ENCODE measurements at places on chromosomes 3 and 15.

- no peak for DNase-seq
Measured at GRCh38 chr3:4587838-4588105, 94.6 kb downstream of the ITPR1 start.

DNA sequence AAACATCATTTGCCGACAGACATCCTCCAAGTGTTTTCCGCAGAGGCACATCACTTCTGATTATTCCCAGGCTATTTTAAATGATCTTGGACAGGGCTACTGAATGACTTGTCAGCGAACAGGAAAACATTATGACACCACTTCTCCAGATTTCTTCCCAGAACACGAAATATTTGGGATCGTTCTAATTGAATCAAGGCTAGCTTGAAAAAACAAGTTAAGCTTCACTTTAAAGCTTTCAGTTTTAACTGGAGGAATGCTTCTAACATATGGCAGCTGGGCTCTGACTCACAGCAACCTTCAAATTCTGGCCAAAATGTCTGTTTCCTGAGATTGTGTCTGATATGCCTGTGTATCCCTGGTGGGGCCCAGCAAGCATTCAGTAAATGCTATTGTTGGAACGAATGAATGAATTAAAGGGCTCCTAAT lies 127.0 kb upstream of the ICE2 start:
- no peak for DNase-seq

- no peak for DNase-seq
Measured at GRCh38 chr15:67142092-67142766, 76.8 kb downstream of the SMAD3 start.

- DNase-seq = no peak
Measured at GRCh38 chr3:11544412-11545181, 99.1 kb downstream of the VGLL4 start.

DNA sequence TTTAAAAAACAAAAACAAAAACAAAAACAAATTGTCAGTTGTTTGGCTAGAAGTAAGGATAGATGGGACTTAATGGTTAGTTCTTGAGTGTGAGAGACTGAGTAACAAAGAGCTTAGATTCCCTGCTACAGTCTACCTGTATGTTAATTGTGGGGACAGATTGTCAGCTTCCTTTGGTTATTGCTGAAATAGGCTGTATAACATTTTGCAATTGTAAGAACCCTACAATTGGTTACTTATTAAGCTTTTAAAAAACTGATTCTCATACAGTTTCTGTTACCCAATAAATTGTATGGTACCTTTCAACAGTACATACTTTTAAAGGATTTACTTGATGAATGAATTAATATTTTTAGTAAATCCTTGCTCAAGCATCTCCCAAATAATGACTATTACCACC lies 35.3 kb downstream of the CLASP2 start:
- no peak for DNase-seq

DNA sequence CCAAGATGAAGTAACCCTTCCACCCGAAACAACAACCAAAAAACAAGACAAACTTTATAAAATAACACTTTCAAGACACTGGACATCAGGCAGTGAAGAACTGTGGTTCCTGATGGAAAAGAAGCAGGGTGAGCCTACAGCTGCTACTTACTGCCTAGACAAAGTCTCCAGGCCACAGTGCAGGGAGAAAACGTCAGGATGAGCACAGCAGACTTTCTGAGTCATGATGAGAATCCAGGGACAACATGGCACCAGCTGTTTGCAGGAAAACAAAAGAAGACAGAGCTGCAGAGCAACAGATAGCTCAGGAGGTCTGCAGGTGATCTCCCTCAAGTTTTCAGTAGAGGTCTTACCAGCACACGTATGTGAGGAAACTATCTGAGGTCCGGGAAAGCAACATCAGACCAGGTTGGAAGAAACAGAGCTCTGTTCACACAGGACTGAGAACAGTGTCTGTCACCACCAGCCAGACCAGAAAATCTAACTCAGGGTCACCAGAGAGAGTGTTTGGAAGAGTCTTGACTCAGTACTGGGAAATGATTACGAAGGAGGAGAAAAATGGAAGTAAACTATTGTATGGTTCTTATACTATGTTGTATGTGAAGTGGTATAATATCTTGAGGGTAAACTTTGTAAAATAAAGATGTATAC lies 108.9 kb downstream of the ANO10 start:
- peak; percentile 36 for DNase-seq

GRCh38 chr3:27479806-27480543 lies 4.2 kb downstream of the SLC4A7 start:
- DNase-seq = no peak

DNA sequence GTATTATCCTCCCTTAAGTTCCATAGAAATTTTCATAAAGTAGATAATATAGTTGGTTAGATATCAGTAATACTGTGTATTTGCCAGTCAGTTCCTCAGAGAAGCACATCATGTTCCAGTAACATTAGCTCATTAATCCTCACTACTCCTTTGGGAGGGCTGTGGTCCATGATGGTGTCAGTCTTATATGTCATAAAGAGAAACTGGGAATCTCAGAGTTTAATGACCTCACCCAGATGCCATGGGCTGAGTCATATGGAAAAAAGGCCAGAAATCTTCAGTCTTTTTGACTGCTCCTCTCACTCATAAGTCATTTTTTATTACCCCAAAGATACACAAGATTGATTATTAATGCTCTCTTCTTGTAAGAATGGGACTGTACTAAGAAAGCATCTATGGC lies 188.6 kb downstream of the CHL1 start:
- DNase-seq = peak; percentile 62

DNA sequence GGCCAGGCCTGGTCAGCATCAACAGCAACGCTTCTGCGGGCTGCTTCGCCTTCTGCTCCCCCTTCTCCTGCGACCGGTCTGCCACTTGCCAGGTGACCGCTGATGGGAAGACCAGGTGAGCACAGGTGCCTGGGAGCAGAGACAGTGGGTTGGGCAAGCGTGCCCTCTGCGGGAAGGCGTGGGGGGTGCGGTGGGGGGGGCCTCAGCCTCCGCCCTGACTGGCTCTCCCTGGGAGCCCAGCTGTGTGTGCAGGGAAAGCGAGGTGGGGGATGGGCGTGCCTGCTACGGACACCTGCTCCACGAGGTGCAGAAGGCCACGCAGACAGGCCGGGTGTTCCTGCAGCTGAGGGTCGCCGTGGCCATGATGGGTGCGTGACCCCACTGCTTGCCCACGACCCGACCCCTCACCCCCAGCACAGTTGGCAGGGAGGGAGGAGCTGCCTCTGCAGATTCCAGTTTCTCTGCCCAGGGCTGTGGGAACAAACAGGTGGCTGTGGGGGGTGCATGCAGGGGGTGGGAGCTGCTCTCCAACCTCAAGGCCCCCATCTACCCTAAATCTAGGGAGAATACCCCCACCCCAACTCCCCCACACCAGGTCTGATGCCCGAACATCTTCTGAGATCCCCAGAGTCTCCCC lies 8.8 kb downstream of the STAB1 start:
- DNase-seq = no peak

- no peak for DNase-seq
Measured at GRCh38 chr3:135452881-135453280, 512.6 kb upstream of the PPP2R3A start.

DNA sequence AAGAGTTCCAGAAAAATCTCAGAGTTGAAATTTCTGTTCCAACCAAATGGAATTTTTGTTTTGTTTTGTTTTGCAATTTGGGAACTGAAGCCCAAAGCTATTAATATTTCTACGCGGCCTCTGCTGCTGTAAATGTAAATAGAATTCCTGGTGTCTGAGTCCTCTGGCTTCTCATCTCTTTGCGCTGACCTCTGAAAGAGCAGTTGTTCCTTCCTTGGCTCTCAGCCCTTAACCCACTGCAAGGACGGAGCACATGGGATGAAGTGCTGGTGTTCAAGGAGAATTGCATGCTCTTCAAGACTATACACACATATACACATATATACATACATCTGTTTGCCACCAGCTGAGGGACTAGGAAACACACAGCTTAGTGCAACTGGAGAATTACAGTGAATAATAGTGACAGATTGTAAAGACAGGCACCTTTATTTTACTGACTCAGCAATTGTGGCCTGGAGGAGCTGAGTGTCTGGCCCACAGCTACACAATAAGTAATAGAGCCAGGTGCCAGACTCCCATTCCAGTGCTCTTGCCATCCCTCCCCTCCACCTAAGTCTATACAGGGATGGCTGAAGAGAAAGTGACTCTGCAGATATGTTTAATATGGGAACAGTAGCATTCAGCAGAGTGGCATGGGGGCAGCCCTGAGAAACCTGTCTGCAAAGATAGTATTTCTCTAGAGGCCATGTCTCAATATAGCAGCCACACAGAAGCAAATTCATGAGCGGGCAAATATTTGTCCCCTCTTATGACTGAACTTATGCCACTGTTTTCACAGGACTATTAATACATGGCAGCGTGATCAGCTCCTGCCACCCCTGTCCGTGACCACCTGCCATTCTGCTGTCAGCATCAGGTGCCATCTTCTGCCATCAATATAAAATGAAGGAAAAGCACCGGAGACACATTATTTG lies 42.3 kb downstream of the NEK10 start:
- DNase-seq = peak; percentile 33

DNA sequence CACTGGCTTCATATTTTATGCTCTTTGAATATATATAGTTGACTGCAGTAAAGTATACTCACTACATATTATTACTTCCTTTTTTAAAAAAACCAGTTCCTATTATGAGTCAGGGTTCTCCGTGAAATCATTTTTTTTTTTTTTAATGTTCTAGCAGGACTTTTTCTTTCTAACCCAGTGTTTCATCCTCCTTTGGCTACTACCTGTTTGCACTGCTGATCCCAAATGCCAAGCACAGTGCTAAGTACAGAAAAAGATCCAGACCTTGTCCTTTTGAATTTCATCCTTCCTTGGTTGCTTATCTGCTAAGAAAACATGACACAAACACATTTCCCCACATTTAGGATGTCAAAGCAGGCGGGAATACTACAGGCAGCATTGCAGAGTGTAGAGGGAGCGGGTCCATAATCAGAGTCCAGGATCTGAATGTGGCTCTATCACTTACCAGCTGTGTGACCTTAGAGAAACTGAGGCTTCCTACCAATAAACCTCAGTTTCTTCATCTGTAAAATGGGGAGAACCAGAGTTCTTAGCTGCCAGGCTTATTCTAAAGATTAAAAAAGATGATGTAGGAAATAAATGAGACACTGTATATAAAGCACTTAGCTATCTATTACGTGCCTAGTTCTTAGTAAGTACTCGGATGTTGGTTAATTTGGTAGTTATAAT lies 37.2 kb upstream of the ANPEP start:
- peak; percentile 31 for DNase-seq

GRCh38 chr3:56488812-56489600 lies 20.7 kb upstream of the ERC2 start:
- DNase-seq = peak; percentile 26

DNA sequence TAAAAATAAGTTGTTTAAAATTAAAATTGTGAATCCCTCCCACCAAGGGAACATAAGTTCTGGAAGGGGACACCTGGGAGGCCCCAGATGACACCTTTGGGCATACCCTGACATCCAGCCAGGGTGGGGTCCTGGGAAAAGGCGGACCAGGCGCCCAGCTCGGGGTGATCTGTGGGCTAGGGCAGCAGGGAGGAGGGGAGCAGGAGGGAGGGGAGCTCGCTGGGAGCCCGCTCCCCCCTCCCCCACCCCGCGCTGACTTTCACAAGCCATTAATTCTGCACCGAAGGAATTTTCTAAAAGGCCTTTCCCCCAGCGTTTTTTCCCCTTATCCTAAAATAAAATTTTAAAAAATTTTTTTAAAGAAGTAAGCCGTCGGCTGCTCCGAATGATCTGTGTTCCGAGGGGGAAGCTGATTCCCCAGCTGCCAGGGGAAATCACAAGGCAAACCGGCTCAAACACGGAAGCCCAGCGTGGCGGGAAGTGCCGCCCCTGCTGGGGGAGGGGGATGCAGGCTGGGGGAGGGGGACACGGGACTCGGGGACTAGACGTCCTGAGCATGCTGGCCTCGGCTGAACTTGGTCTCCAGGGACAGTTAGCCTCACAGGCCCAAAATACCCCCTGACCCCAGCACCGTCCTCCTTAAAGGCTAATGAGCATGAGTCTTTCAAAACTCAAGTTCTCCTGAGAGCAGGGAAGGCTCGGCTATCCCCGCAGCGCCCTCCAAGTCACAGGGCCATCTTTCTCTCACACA lies 13.9 kb downstream of the PLXND1 start:
- DNase-seq = no peak

GRCh38 chr15:46174122-46174521 lies 539.3 kb downstream of the SQOR start:
- DNase-seq = no peak

GRCh38 chr15:40770147-40770721 lies 454 bp downstream of the C15orf62 start:
- no peak for DNase-seq

- DNase-seq = peak; percentile 51
Measured at GRCh38 chr3:156416846-156417558, 137.9 kb downstream of the SSR3 start.

- DNase-seq = no peak
Measured at GRCh38 chr3:114307222-114307830, 13.5 kb downstream of the TIGIT start.
